Caudate nucleus (tissue), 63 donors: ENCODE measurements at places on chromosomes 2 and 18.

DNA sequence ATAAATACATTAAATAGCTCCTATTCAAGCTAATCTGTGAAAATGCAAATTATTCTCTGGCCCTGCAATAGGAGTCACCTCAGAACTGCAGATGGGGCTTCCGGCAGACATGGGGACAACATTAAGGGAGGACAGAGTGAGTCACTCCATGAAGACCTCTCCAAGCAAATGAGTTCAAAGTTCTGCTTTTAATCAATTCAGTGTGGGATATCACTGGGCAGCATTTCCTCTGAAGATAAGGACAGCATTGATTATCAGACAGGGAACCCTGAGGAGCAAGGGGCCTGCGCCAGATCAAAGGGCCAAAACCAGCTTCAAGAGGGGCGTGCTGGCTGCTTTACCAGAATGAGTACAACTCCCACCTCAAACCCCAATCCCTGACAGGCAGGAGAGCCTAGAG is 356.9 kb upstream of the KLHL29 start:
- DNase-seq = no peak

DNA sequence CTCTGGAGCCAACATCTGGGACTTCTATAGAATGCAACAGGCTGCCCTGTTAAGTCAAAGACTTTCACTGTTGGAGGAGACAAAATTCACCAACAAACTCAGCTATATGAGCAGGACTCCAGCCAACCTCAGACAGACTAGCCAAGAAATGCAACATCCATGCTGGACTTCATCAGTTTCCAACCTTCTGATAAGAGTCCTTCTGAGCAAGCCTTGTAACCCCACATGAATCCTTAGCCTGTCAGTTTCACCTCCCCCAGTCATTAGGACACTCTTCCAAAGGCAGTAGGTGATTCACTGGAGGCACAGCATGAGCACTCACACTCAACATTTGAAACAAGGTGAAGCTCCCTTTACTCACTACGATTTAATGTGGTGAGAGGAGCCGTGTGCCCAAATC is 5.8 kb downstream of the TBC1D8 start:
- no peak for DNase-seq

DNA sequence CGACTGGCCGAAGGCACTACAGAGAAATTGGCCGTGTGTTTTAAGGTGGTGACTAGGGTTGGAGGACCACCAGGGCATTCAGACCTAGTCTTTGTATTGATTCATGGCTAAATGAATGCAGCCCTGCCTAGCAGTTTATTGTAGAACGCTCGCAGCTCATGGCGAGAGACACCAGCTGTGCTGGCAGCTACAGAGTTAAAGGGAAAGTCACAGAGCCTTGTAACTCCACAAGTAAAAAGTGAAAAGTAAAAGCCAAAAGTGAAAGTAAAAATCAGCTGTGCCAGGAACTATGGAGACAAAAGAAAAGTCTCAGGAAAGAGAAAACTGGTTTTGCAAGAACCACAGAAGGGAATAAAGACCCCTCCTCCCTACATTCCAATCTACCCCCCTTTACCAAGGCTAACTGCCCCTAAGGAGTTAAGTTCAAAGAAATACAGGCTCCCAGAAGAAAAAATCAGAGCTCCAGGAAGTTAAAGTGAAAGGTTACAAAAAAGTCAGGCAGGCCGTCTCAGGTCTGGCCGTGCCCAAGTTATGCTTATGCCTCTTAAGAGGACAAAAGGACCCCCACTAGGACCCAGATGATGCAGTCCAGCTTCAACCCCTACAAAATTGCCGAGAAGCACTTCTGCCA is 46.4 kb upstream of the SELENOI start:
- DNase-seq = no peak

DNA sequence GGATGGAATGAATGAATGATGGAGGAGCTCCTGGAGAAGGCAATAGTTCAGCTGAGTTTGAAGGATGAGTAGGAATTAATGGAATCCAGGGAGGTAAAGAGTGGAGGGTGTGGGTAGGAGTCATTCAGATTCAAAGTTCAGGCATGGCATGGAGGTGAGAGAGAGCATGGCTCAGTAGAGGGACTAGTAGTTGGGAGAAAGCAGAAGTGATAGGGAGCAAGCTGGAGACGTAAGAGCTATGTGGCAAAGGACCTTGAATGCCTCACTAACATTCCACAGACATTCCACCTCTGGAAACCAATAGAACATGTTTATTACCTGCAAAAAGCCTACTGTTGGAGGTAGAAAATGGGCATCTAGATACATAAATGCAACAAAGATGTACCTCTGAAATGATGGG is 170.1 kb downstream of the HAUS1 start:
- DNase-seq = no peak

- DNase-seq = no peak
Measured at GRCh38 chr18:22676423-22676822, 256.7 kb upstream of the RBBP8 start.

DNA sequence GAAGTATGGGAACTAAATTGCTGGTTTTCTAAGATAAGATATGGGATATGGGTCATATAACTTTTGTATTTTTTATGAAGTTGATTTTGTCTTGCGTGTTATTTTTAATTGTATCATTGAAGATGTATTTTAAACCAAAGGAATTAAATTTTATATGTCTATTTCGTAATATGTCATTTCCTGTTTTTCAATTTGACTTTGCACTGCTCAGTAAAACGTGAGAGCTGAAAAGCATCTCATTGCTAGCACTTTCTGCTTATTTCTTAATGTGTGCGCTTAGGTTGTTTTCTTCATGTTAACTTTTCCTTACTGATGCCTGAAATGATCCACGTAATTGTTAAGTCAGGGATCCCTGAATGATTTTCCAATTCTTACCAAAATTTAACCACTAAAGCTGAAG is 41.2 kb upstream of the KLF11 start:
- no peak for DNase-seq

DNA sequence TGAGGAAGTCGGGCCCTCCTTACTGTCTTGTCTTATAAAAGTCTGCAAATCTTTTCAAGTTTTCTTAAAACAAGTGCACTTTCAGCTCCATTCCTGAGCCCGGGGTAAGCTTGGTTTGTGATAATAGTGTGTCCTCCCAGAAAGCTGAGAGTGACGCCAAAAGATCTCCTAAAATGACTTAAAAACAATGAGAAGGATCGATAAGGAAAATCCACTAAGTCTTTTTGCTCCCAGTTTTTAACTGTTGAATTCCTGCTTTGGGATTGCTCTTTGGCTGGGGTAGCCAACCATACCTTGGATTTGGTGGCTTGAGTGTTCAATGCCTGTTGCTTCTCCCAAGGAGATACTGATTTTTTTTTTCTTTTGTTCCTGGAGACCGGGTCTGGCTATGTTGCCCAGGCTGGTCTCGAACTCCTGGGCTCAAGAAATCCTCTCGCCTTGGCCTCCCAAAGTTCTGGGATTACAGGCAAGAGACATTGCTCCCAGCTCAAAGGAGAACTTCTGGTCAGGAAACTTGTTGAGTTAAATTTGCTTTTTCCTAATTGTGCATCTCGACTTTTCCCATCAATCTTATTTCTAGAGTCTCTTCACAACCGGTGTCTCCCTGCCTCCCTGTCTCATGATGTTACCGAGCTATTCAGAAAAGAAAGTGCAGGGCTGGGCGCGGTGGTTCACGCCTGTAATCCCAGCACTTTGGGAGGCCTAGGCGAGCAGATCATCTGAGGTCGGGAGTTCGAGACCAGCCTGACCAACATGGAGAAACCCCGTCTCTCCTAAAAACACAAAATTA is 3.0 kb downstream of the TGIF1 start:
- DNase-seq = no peak

DNA sequence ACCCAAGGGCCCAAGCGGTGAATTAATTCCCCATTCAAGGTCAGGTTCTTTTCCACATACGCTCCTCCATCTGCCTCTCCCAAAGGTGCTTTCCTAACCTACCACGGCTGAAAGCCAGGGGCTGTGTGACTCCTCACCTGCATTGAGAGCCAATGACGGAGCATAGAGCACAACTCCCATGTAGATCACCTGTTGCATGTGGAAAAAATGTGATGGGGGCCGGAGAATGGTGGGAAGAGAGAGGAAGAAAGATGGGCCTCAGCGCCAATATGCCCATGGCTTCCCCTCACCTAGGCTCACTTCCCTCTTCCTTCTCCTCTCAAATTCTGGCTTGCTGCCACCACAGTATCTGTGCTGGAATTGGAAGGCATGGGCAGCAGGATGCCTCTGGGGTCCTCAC is 5.5 kb upstream of the ATRAID start:
- DNase-seq = no peak

DNA sequence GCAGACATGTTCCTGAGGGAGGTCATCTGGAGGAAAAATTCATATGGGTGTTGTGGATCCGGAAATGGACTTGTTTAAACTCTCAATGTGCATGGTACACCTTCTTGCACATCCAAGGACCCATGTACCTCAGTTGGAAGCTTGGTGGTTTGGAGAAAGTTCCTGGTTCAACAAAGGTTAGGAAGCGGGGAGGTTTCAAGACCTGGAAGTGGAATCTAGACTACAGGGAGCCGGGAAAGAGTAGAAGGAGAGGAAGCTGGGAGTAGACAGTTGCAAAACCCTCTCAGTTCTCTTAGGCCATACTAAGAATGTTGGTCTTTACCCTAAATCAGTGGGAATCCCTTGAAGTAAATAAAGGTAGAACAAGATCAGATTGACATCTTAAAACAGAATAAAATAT is 209.8 kb upstream of the SPOPL start:
- no peak for DNase-seq

DNA sequence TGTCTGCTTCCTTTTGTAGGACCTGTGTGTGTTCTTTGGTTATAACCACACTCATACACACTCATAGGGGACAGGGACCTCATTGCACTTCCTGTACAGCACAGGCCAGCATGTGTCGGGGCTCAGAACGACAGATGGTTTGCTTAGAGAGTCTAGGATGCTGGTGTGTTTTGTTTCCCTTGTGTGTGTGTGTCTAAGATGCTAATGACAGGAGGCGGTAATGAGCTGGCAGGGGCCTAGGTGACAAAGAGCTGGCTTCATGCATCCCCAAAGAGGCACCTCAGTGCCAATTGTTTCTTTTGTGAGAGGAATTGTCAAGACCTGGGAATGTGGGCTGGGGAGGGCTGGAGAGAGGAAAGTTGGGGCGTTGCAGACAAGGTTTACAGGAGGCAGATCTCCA is 66.6 kb downstream of the CELF4 start:
- DNase-seq = no peak

GRCh38 chr18:51580580-51580979 is 383.1 kb upstream of the MEX3C start:
- no peak for DNase-seq
